HT1080 (cell line): ENCODE measurements at places on chromosomes 6 and 20. TPM values are rescaled to one million over a fixed set of nuclear protein-coding genes. Genes with fewer than 3 reads are reported as not detected.

DNA sequence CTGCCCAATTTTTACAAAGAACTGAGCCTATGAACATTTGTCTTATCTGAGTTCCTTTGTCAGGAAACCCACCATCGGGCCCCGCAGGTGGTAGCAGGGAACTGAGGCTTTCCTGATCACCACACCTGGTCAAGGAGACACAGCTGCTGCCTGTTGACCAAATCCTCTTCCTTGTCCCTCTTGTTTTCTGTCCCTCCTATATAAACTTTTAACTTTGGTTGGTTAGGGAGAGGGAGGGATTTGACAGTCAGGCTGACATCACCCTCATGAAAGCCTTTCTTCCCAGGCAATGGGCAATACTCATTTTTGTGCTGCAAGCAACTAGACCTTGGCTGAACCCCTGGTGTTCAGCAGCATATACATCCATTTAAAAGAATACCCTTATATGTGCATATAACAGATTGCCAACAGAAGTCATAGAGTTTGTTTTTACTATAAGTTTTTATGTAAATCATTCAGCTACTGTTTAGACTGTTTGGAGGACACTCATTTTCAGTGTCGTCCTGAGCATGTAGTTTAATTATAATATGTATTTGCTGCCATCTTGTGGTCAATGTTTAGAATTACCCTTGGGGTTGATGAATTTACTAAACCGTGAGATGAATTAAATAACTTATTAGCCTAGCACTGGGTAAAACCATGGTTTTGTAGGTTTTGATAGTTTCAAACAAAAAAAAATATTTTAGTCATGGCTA, 17.0 kb downstream of the CRISP1 start:
- DNase-seq, result peak; percentile 41

GRCh38 chr6:14274546-14275492, 157.2 kb downstream of the CD83 start:
- no peak for DNase-seq

- peak; percentile 38 for DNase-seq
Measured at GRCh38 chr6:116267836-116268588, 11.7 kb downstream of the TSPYL1 start.

DNA sequence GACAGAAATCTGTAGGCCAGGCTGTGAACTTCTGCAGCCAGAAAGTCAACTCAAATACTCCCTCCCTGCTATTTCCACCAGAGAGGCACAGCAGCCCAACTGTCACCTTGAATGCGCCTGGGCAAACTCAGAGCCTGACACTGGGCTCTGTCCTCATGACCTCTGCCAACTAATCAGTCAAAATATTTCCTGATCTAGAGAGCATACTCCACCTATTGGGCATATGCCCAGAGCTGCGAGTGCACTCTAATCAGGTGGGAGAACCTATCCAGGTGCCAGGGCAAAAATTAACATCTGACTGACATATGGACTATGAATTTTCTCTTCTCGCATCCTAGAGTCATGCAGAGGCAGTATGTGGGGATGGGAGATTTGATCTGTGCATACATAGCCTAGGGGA, 406.3 kb upstream of the RUNX2 start:
- no peak for DNase-seq

- DNase-seq, result no peak
Measured at GRCh38 chr6:129507846-129508245, 202.1 kb downstream of the ARHGAP18 start.

GRCh38 chr6:130070792-130071191, 52.4 kb downstream of the L3MBTL3 start:
- DNase-seq, result no peak

SLC17A1 gene
- total RNA-seq, result not detected in 2 replicates

DEK gene
- total RNA-seq, result 191 and 195 TPM in 2 replicates

DNAH8 gene
- not detected in 2 replicates for total RNA-seq

DEFB124 gene
- not detected in 2 replicates for total RNA-seq

SAMD5 gene
- 1.3 and 1.9 TPM in 2 replicates for total RNA-seq

B3GAT2 gene
- 0.17 and 0.23 TPM in 2 replicates for total RNA-seq

F13A1 gene
- total RNA-seq, result not detected in 2 replicates

LY6G6C gene
- total RNA-seq, result not detected in 2 replicates
